WTC11 (cell line): ENCODE measurements at places on chromosomes 13 and 19. TPM values are rescaled to one million over a fixed set of nuclear protein-coding genes. Genes with fewer than 3 reads are reported as not detected.

DNA sequence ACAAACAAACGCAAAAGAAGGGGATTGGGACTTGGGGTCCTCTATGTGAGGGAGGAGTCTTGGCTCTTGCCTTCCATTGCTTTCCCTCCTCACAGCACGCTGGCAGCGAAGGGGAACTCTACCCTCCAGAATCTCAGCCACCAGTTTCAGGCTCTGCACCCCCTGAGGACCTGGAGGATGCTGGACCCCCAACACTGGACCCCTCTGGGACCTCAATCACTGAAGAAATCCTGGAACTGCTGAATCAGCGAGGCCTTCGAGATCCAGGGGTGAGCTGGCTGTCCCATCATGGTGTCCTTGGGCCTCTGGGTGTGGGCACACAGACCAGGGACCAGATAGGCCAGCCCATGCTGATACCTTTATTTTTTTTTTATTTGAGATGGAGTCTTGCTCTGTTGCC, 9.6 kb downstream of the PLEKHG2 start:
- no peak overlapping the region for H3K4me3 ChIP-seq
- peaks cover 40% of the 10 kb centered on the region for H3K36me3 ChIP-seq
- H3K27me3 ChIP-seq = no peaks in the 10 kb centered on the region
- 0 out of 2 replicates have a peak, but pooled peaks cover 4% of the 10 kb centered on the region for H3K4me1 ChIP-seq
- no peak overlapping the region for H3K27ac ChIP-seq

GRCh38 chr13:103883164-103883563, 816.9 kb upstream of the SLC10A2 start:
- H3K27me3 ChIP-seq = no peaks in the 10 kb centered on the region
- H3K4me1 ChIP-seq = peaks cover 3% of the 10 kb centered on the region; the same call in 1 of the 2 replicates
- DNase-seq = peak; percentile 65
- no peaks in the 10 kb centered on the region for H3K36me3 ChIP-seq

GRCh38 chr19:30689474-30689873, 317.3 kb downstream of the ZNF536 start:
- H3K27me3 ChIP-seq = no peaks in the 10 kb centered on the region
- peaks cover 87% of the 10 kb centered on the region for H3K4me1 ChIP-seq
- DNase-seq = no peak
- H3K4me3 ChIP-seq = no peak overlapping the region
- no peak overlapping the region for H3K27ac ChIP-seq

GRCh38 chr13:93505104-93505952, 278.7 kb downstream of the GPC6 start:
- DNase-seq = no peak
- no peaks in the 10 kb centered on the region for H3K36me3 ChIP-seq
- H3K4me1 ChIP-seq = peaks cover 47% of the 10 kb centered on the region
- H3K27ac ChIP-seq = no peak overlapping the region
- H3K4me3 ChIP-seq = no peak overlapping the region

DNA sequence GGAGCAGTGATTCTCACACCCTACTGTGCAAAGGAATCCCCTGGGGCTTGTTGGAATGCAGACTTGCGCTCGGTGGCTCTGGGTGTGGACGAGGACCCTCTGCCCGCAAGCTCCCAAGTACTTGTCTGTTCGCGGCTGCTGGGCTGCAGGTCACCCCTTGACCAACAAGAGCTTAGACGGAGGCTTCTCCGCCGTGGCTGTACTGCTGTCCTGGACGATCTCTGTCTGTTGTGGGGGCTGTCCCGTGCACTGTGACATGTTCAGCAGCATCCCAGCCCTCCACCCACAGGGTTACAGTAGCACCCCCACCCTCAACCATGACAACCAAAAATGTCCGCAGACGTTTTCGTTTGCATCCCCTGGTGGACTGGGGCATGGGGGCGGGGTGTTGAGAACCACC, 22.9 kb upstream of the SLC15A1 start:
- H3K27ac ChIP-seq = no peak overlapping the region
- H3K4me3 ChIP-seq = no peak overlapping the region
- no peak for DNase-seq
- peaks cover 12% of the 10 kb centered on the region for H3K4me1 ChIP-seq
- H3K27me3 ChIP-seq = no peaks in the 10 kb centered on the region; the same call in 1 of the 2 replicates

- no peak overlapping the region for H3K4me3 ChIP-seq
- no peaks in the 10 kb centered on the region for H3K27me3 ChIP-seq
- H3K4me1 ChIP-seq = no peaks in the 10 kb centered on the region
- H3K36me3 ChIP-seq = peaks cover 21% of the 10 kb centered on the region; the same call in 1 of the 2 replicates
Observed at GRCh38 chr19:55693336-55693974, 18.4 kb downstream of the EPN1 start.

DNA sequence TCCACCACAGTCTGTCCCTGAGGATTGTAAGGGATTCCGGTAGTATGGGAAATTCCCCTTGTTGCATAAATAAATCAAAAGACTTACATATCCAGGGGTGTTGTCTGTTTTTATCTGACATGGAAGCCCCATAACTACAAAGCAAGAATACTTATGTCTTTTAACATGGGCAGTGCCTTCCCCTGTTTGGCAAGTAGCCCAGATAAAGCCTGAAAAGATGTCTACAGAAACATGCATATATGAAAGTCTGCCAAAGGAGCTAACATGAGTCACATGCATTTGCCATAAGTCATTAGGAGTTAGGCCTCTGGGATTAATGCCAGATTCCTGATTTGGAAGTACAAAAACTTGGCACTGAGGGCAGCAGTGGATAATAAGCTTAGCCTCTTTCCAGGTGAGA, 62.1 kb downstream of the ZNF737 start:
- no peak overlapping the region for H3K27ac ChIP-seq
- peaks cover 29% of the 10 kb centered on the region for H3K36me3 ChIP-seq
- no peaks in the 10 kb centered on the region for H3K4me1 ChIP-seq
- H3K27me3 ChIP-seq = peaks cover 4% of the 10 kb centered on the region; the same call in 1 of the 2 replicates
- no peak overlapping the region for H3K4me3 ChIP-seq
- no peak for DNase-seq

DNA sequence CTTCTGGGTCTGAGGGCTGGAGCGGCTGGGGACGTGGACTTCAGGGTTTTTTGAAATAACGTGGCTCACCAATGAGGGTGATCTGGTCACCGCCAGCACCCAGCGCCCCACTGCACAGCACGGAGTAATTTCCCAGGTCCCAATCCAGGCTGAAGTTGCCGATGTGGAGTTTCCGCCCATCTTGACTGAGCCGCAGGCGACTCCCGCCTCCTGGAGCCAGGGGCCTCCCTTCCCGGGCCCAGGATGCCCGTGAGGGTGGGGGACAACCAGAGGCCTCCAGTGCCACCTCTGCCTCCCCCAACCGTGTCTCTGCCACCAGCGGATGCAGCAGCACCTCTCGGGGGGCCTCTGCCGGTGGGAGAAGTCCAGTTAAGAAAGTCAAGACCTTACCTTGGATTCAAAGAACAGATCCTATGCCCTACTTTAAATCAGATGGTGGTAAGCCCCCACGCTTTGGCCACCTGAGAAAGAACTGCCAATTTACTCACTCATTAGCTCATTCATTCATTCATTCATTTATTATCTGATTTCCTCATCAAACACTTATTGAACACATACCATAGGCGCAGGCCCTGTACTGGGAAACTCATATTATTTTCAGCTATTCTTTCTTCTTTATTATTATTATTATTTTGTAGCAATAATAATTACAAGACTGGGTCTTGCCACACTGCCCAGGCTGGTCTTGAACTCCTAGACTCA, 3.9 kb downstream of the VSIG10L start:
- H3K4me1 ChIP-seq = peaks cover 29% of the 10 kb centered on the region
- no peak for DNase-seq
- no peak overlapping the region for H3K27ac ChIP-seq

DNA sequence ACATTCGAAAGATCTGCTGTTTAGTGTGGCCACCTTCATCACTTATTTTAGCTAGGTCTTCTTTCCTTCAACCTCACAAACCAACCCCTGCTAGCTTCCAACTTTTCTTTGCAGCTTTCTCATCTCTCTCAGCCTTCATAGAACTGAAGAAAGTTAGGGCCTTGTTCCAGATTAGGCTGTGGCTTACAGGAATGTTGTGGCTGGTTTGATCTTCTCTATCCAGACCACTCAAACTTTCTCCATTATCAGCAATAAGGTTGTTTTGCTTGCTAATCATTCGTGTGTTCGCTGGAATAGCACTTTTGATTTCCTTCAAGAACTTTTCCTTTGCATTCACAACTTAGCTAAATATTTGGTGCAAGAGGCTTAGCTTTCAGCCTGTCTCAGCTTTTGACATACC, 44.7 kb downstream of the CARS2 start:
- no peaks in the 10 kb centered on the region for H3K27me3 ChIP-seq
- DNase-seq = no peak
- no peak overlapping the region for H3K27ac ChIP-seq
- H3K4me3 ChIP-seq = no peak overlapping the region
- H3K36me3 ChIP-seq = peaks cover 82% of the 10 kb centered on the region

The CGB2 gene
- 1.1 to 1.2 TPM in 2 of 3 replicates, not detected in the other for total RNA-seq

The PSG4 gene
- total RNA-seq = not detected in 3 replicates

The ZNF66 gene
- 34.1 to 41.6 TPM (median 34.8 TPM) in 3 replicates for total RNA-seq

The RCBTB1 gene
- 28.3 to 31.8 TPM (median 31.3 TPM) in 3 replicates for total RNA-seq

The ZNF525 gene
- total RNA-seq = 46.9 to 59.7 TPM (median 48.6 TPM) in 3 replicates
